ENCODE measurements at places on chromosomes 12 and 14.

DNA sequence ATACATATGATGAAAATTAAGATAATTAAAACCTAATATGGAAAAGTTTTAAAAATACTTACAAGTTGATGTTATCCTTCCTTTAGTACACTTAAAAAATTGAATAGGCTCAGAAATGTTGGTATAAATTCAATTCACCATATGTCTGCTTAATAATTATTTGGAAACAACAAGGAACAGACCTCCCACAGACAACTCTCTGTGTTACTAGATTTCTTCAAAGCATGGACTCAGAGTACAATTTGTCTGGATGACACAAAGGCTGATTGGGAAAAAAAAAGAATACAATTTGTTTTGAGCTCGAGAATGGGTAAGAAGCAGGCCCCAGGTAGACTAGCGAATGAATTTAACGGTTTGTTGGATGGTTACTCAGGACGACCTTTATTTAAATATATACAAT is 48.9 kb upstream of the BTG1 start:
- no peak for DNase-seq

DNA sequence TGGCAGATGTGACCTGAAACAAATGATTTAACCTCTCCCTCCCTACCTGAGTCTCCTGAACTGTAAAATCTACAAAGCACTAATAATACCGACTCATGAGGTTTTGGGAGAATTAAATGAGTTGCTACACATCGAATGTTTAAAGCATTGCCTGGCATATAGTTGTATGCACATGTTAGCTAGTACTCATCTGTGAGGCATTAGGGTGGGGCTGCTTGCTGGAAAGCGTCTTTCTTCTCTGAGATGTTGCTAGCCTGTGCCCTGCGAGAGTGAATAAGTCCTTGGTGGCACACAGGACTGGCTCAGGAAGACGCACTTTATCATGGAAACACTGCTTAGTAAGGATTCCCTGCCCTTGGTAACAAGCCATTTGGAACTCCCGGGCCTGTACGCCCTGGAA is 6.1 kb downstream of the RAPGEF3 start:
- no peak for DNase-seq

GRCh38 chr12:77734214-77734883 is 96.3 kb upstream of the NAV3 start:
- no peak for DNase-seq

- no peak for DNase-seq
These were observed 13.4 kb downstream of the GABARAPL1 start for GRCh38 chr12:10226086-10226485.

- DNase-seq = no peak
These were observed 348.1 kb upstream of the RPL10L start for GRCh38 chr14:46999661-47000060.

- DNase-seq = no peak
These were observed 15.4 kb upstream of the PLEKHG3 start for GRCh38 chr14:64688811-64689281.

GRCh38 chr12:71840231-71840847 is 780 bp downstream of the TBC1D15 start:
- DNase-seq = peak; percentile 41

- DNase-seq = peak; percentile 24
These were observed 584.5 kb upstream of the TBX3 start for GRCh38 chr12:115268451-115268850.

DNA sequence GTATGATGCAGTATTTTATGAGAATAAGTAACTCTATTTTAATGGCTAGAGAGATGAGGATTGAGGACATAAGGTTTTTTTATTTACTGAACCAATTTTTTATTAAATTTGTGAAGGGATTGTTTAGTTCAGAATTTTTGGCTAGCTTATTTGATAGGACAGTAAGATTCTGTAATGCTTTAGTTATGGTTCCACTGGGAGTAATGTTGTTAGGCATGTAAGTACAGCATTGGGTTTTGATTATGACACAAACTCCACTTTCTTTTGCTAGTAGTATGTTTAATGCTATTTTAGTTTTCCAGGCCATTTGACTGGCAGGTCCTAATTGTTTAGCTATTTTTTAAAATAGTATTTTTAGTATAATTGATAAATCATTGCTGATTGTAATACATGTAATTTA is 33.8 kb upstream of the LRRC10 start:
- no peak for DNase-seq

DNA sequence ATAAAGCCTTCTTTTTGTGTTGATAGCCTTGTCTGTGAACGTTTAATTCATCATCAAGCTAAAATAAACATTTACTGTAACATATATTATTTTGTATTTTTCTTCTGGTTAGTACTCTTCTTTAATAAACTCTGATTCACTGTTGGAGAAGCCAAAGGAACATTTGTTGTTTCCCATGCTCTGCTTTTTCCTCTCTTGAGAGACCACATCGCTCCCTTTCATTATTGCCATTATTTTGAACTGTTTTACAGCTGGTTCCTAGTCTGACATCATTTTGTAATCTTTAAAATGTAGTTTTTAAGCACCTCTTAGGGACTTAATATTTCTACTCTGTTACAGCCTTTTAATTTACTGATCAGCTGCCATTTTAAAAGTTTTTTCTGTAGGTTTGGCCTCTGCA is 301.8 kb downstream of the NPAS3 start:
- peak; percentile 17 for DNase-seq

GRCh38 chr12:65607401-65607841 is 216.9 kb upstream of the HMGA2 start:
- no peak for DNase-seq

GRCh38 chr14:100902295-100903133 is 1.0 kb downstream of the RTL1 start:
- DNase-seq = peak; percentile 59

GRCh38 chr12:7099290-7099996 is 7.2 kb upstream of the C1R start:
- DNase-seq = no peak

DNA sequence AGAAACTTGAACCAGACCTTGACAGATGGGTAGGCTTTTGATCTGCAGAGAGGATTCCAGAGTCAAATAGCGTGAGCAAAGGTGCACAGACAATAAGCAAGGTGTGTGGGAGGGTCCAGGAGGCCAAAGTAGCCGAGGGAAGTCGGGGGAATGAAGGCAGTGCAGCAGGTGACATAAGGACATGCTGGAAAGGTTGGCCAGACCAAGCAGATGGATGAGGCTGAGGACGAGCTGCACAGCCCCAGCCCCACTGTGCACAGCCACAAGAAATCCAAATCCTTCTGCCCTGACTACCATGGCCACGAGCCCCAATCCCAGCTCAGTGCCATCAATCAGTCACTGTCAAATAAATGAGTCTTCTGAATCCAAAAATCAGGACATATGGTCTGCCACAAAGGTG is 5.4 kb downstream of the TTC7B start:
- DNase-seq = no peak

- no peak for DNase-seq
These were observed 164.6 kb downstream of the SLC15A5 start for GRCh38 chr12:16112612-16113560.

- no peak for DNase-seq
These were observed 52.0 kb downstream of the KCNMB4 start for GRCh38 chr12:70418101-70418500.

GRCh38 chr14:42980419-42980818 is 1373.7 kb downstream of the LRFN5 start:
- DNase-seq = no peak

DNA sequence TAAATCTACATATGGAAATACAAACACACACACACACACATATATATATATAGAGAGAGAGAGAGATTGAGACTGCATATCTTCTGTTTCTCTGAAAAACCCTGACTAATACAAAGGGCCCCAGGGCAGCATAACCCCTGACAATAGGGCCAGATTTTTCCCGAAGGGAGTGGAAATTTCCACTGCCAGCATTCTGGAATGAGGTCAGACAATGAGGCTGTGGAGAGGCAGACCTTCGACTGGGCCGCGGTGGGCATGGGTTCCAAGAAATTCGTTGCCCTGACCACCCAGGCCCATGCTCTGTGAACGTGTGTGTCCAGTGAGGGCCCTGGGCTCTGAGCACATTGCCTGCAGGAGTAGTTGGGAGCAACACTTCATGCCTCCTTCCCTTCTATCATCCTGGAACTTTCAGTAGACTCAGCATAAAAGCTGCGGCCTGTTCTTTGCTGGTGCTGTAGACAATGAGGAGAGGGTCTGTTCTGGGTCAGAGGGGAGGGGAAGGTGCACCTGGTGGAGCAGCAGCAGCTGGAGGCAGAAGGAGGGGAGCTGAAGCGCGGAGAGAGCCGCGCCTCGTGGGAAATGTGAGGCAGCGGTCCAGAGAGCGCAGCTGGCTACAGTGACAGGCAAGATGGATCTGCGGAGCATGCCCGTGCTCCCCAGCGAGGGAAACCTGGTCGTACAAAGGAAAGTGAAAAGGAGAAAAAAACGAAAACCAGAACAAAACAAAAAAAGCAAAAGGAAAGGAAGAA is 25.6 kb upstream of the CCDC60 start:
- DNase-seq = peak; percentile 90

DNA sequence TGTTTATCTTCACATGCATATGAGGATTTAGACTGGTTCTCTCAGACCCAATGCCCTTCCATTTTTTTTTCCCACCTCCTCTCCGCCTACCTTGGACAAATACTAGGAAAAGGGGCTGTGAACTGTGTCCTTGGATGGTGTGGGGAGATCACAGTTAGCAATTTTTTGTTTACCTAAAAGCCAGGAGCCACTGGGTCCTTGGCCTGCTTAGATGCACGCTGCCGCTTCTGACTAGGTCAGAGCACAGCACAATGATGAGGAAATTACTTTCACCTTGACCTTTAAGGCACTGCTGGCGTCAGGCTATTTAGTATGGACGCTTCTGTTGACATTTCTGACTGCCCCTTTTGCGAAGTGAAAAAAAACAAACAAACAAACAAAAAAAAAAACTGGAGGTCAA is 1.9 kb downstream of the CCDC38 start:
- no peak for DNase-seq

GRCh38 chr12:57874166-57875108 is 27.9 kb upstream of the CTDSP2 start:
- DNase-seq = no peak

DNA sequence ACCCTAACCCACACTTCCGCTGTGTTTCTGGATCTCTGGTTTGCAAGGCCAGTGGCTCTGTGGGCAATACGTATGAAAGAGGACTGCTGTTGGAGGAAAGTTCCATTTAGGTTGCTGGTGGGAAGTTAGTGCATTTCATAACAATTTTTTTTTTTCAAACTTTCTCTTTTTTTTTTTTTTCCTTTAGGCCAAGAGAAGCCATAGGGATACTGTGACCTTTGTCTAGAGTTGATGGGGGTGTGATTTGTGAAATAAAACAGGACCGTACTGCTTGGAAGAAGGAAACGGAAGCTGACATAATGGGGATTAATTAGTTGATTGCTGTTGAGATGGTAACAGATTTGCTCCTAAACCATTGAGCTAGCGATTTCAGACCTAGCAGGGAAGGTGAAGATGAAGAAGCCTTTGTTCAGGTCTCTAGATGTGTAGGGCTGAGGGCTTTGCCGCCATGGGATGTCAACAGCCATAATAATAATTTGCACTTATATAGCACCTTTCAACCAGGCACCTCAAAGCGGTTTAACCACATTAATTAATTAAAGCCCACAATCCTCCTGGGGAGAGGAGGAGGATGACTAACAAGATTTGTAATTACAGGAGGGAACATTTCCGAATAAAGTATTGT is 315.3 kb downstream of the ZFP36L1 start:
- no peak for DNase-seq

DNA sequence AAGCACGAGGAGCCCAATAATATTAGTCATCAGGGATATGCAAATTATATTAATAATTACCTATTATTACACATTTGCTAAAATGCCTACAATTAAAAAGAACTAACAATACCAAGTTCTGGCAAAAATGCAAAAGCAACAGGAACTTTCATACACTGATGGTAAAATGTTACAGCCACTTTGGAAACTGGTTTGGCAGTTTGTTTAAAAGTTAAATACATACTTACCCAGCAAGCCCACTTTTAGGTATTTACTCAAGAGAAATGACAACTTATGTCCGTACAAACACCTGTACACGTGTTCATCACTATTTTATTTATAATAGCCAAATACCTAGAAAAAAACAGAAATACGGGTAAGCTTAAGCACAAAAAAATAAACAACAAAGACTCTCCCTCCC is 17.0 kb downstream of the WDR89 start:
- no peak for DNase-seq

GRCh38 chr12:50151047-50151687 is 16.0 kb downstream of the CERS5 start:
- DNase-seq = no peak

DNA sequence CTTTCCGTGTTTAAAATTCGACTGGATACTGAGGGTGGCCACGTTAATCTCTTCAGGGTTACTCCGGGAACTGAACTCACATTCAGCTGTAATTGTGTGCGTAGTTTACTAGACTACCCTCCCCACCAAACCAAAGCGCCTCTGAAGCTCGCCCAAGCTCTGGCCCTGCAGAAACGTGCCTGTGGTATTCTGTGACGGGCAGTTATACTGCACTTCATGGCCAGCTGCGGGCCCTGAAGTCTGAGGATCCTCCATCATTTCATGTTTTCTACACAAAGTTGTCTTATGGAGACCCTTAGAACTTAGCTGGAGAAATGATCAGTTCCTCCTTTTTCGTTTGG is 688 bp downstream of the ZNF26 start:
- DNase-seq = peak; percentile 0

DNA sequence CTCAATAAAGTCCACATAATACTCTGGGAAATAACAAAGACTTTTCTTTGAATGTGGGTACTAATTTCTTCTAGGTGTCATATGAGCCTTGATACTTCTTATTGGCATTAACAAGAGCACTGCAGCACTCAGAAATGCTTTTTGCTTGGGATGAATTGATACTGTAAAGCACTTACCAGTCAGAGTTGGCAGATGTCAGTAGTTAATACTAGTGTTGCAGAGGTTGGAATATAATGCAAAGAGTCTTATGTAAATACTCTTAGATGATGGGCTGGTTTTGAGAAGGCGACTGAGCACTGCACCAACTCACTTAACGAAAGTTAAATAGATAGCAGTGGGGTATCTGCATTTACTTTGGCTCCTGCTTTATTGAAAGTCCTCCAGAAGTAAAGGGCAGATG is 25.6 kb upstream of the MBIP start:
- no peak for DNase-seq

DNA sequence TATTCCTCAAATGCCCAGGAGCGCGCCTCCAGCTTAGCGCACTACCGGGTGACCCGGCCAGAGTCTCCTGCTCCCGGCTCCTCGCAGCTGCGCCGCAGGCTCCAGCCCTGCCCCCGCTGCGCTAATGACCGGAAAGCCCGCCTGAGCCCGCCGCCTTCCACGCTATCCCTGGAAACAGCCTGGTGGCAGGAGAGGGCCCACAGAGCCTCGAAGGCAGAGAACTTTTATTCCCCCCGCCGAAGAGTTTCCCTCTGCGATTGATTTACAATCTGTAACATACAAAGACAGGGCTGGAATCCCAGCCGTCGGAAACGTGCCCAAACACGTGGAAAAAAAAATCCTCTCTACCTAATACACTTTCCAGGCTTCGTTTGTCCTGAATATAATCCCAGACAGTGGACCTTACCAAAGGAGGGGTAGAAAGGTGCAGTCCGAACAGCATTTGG is 1.5 kb downstream of the COL2A1 start:
- DNase-seq = peak; percentile 76
